ENCODE measurements at places on chromosomes 12 and 14. TPM values are rescaled to one million over a fixed set of nuclear protein-coding genes. Genes with fewer than 3 reads are reported as not detected.

DNA sequence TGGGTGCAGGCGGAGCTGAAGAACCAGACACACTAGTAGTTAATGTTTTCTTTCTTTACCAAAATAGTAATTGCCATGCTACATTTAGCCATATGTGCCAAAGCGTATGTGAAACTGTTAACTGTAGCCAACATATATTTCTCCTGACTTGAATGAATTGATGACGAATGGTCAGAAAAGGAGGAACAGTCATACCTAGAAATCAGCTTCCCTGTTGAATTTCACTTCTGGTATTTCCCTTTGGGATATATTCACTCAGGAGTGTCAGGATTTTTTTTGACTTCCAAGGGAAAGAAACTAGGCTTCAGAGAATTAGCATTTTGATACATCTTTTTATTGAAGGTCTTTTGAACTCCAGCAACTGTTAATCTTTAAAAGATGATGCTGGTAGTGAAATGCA is 87.0 kb downstream of the ERC1 start:
- no peak for DNase-seq

GRCh38 chr12:131919366-131920156 is 9.5 kb upstream of the PUS1 start:
- no peak for DNase-seq

FZD10 gene
- 3.0 TPM for polyA plus RNA-seq

CIT gene
- 17.7 TPM for polyA plus RNA-seq

DNA sequence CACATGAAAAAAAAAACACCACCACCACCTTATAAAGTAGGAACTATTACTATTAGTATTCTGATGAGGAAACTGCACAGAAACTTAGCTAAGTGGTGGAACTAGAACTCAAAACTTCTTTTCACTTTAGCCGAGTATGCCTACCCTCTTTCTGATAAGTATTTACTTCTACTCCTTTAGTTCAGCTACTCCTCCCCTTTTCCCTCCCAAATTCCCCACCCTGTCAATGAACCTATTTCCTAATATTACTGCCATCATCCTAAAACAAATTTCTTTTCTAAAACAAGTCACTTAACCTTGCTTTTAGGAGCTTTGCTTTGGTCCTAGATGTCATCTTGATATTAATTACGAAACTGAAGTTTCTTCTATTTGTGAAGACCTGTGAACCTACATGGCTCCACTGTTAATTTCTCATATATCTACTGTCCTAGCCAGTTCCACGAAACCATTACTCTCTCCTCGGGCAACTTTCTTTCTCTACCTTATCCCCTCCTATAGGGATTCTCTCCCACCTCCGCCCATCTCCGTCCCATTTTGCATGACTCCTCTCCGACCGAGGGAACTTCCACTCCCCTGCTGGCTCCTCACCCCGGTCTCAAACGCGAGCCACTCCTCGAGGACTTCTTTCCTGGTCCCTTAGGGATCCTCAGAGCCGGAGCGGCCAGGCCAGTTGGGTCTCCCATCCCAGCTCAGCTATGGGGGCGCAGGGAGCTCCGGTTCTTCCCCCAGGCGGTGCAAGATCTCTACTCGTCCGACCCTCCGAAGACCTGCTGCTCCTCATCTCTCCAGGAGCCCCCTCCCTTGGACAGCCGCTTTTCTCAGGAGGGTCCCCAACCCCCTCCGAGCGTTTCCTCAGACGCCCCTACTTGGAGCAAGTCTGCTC is 1.1 kb downstream of the NUMB start:
- no peak for DNase-seq

DNA sequence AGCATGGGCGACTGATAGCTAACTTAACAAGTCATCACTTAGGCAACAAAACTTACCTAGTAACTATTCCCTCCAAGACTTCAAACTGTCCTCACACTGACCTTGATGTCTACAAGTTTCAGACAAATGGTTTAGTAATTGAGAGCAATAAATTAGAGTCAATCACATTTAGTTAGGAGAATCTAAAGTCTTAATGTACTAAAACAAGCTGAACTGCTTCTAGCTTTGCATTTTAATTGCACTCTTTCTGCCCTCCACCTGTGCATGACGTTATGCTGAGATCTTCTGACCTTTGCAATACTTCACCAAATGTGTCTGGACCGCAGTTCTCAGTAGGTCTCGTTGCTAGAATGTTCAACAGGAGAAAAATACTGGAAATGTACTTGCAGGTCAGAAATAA is 158.0 kb downstream of the PIK3C2G start:
- DNase-seq = peak; percentile 24

DNA sequence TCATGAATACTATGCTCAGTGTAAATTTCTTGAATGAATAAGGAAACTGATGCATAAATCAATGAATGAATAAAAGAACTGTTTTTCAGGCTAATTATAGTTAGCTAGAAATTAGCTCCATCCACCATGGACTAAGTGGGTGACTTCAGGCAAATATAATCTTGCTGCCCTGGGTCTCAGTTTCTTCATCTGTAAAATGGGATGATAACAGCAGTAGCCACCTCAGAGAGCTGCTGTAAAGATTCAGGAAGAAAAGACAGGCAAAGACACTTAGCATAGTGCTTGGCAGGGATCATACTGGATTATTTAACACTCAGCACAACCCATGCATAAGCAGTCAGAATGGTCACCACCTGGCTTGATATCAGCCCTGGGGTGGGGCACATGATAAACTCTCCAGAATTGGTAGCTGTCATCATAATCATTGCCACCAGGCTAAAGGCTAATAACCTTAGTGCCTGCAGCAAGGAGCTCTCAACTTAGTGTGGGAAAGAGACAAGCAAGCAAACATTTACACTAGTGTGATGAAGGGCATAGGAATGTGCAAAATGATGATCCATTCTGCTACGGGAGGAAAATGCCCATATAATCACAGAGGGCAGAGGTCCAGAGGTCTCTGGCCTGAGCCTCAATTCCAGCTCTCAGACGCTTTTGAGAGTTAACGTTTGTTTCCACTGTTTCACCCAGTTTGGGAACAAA is 234.7 kb upstream of the TBX3 start:
- DNase-seq = no peak

GRCh38 chr14:76101391-76102379 is 50.0 kb upstream of the GPATCH2L start:
- DNase-seq = no peak

Measured in renal pelvis (tissue), 12 donors.